ENCODE measurements at places on chromosomes 11 and 22.
A peak's percentile ranks its signal among the peaks of the same experiment; 100 is the strongest.

GRCh38 chr11:838441-839279, 3.7 kb downstream of the POLR2L start:
- no peak for DNase-seq

- no peak for DNase-seq
Measured at GRCh38 chr11:110251836-110252235, 44.6 kb downstream of the RDX start.

- DNase-seq: peak; percentile 18
Measured at GRCh38 chr11:117232911-117233409, 489 bp downstream of the RNF214 start.

- DNase-seq: no peak
Measured at GRCh38 chr22:19180740-19181410, 2.3 kb upstream of the SLC25A1 start.

GRCh38 chr11:60924110-60924905, at the start of gene TMEM132A:
Gene TMEM132A (plus strand): TSS chr11:60924460. CDS start chr11:60924634, 174 bp downstream.
- DNase-seq: no peak

DNA sequence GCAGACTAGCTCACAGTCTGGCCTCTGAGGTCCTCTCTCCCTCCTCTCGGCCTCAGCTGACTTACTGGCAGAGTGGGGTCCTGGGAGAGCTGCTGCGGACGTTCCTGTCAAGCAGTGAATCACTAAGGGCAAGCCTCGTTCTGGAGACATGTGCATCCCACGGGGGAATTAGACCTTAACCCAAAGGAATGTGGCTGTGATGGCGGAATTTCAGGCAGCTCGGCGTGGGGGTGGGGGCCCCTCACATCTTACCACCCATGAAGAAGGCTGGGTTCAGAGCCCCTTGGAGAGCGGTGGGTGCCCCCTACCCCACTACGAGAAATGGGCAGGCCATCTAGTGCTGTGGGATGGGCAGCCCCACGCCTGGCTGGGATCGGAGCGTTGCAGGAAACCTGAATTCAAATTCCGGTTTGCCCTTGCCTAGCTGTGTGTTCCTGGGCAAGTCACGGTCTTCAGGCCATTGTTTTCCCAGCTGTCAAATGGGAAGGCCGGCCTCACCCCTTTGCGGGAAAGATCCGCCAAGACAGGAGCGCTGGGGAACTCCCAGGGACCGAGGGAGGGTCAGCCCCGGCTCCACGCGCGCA, 554 bp downstream of the LRRC32 start:
- no peak for DNase-seq

GRCh38 chr11:62352355-62353336, 15.4 kb downstream of the ASRGL1 start:
- no peak for DNase-seq

GRCh38 chr11:100777736-100778135, 90.6 kb downstream of the ARHGAP42 start:
- DNase-seq: no peak

DNA sequence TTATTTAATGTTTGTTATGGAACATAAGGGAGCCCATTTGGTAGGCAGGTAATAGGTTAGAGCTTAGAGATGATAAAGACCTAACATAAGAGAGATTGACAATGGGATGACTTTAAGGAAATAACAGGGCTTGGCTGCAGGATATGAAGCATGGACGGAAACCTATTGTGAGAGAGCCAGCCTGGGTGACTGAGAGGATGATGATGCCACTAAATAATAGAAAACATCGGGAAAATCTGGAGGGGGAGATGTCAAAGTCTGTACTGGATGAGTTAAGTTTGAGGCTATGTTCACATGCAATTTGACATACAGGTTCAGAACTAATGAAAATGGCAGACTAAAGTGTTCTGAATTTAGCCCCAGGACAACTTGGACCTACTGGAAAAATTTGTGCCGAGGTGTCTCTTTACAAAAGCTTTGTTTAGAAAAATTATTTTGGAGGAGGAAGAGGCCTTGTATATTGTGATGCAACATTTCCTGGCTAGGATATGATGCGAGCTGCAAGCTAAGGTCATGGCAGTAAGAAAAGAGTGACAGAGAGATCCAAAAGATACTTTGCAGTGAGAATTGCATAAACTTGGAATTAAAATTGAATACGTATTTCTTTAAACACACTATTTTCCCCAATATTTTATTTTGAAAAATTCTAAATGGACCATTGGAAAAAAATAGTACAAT, 339.3 kb upstream of the PLET1 start:
- DNase-seq: no peak

- DNase-seq: no peak
Measured at GRCh38 chr11:35079611-35080010, 59.4 kb upstream of the CD44 start.

DNA sequence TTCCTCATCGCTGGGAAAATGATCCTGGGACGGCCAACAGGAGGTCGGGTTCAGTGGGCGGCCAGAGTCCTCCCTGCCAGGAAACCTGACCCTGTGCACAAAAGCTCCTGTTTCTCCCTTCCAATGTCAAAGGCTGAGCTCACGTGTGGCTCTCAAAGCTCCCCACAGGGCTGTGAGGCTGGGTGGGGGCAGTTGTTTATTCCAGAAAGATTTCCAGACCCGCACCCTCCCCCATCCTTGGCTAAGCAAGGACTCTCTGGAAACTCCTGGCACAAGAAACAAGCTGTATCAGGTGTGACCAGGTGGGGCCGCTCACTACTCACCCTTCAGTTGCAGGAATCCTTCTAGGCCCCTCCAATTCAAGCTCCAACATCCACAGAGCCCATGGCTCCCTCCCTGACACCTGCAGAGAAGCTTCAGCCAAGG, 131.9 kb downstream of the SHANK2 start:
- DNase-seq: no peak

- no peak for DNase-seq
Measured at GRCh38 chr11:34161812-34162492, 56.5 kb downstream of the NAT10 start.

- no peak for DNase-seq
Measured at GRCh38 chr22:37223965-37224551, 11.8 kb upstream of the SSTR3 start.

DNA sequence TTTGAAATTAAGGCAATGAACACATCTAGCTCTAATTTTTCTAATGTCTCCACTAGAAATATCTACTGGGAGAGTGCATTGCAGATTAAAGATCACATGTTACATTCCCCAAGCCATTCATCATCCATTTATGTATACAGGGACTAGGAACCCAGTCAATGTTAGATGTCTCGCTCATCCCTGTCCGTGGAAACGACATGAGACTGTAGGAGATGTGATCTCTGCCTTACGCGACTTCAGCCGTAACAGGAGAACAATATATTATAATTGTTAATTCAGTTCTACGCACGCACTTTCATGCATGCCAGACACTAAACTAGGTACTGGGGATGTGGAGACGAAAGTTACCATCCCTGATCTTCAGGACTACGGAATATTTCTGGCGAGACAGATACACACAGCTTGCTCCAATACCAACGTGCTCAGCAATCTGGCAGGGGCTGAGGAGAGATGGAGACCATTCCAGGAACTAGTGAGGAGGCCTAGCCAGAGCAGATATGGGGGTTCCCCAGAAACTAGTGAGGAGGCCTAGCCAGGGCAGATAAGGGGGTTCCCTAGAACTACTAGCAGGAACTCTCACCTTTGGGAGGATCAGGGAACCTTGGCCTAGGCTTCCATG, 706 bp downstream of the DCPS start:
- DNase-seq: no peak

- DNase-seq: no peak
Measured at GRCh38 chr11:117792992-117793391, 4.0 kb downstream of the DSCAML1 start.

GRCh38 chr22:28541137-28541536, 138.5 kb downstream of the TTC28 start:
- no peak for DNase-seq

DNA sequence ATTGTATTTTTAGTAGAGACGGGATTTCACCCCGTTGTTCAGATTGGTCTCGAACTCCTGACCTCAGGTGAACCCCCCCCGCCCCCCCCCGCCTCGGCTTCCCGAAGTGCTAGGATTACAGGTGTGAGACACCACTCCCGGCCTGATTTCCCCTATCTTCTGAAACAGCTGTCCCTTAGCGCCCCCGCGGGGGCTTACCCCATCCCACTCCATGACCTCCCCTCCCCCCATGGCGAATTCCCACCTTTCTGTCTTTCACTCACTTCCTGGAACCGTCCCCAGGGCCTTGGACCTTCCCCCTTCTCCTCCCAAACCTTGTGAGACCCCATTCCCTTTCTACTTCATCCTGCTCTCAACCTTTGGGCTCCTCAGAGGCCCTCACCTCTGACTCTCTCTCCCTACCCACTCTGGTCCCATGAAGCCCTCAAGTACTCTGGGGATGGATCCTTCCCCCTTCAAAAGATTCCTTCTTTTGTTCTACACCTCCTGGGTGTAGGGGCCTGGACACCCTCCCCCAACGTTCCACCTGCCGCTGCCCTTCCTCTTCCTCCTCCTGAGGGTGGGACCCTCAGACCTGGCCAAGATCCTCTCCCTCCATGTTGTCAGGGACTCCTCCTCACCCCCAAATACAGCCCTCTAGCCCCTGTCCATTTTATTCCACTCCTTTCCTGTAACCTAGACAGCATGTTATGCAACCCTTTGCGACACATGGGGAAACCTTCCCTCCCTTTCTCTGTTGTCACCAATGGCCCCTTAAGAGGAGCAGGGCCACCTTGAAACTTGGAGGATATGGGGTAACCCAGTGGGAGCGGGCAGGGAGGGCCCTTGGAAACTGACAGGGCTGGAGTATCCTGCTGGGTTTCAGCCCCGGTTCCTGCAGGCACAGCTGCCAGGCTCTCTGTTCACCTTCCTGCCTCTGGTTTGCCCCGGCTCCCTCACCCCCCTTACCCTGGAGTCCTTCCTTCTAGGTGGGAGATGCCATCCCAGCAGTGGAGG, 1.1 kb downstream of the PRDX5 start:
- no peak for DNase-seq

GRCh38 chr11:115279813-115280761, 224.1 kb downstream of the CADM1 start:
- DNase-seq: no peak

GRCh38 chr11:74318241-74318932, 6.9 kb upstream of the P4HA3 start:
- no peak for DNase-seq

- DNase-seq: no peak
Measured at GRCh38 chr11:134543241-134543640, 131.2 kb upstream of the B3GAT1 start.

DNA sequence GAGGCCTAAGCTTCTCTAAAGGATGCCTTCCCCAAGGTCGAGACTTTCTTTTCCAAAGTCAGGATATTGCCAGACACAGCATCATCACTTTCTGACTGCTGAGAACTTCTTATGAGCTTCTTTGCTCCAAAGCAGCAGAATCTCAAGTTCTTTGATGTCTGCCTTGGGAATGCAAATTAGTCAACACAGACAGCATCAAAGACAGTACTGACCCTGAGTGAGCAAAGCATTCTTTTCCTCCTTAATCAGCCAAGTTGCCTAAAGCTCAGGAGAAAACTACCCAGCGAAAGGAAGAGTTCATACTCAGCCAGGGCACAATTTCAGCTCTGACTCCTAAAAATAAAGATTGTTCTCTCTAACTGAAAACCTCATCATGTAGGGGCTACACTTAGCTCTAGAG, 98.0 kb downstream of the SLC36A4 start:
- DNase-seq: no peak

DNA sequence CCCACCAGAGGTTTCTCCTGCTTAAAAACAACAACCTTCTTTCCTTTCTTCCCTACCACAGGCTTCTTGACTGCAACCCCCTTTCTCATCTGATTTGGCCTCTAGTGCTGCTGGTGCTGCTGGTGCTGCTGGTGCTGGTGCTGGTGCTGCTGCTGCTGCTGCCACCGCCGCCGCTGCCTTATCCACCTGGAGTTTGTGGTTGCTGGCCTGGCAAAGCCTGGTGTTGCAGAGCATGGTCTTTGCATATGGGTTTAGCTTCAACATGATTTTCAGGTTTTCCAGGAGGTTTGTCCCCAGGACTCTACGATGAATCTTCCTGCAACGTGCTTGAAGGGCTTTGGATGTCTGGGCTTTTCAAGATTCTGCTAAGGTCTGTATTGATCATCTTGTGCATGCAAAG, 49.7 kb downstream of the MRTFA start:
- no peak for DNase-seq

DNA sequence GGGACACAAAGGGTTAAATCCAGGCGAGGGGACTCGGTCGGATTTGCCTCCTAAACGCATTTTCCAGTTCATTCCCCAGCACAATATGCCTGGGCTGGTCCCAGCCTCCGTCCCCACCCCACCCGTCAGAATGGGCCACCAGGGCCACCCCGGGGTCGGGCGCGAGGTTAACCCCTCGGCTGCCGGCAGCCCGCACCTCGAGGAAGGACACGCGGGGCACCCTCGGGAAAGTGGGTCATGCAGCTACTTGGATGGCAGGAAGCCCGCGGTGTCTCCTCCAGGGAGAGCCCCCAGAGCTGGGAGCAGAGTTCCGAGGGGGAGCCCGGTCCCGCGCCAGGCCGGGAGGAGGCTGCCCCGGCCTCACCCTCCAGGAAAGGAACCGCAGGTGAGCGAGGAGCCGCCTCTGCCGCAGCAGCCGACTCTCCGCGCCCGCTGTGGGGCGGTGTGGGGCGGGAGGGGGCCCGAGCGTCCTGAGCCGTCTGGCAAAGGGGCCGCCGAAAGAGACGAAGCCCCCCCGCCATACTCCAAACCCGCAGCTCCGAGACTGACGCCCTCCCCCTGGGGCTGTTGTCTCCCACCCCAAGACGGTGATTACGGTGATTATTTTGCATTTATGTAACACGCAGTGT, 1.4 kb downstream of the NECTIN1 start:
- DNase-seq: no peak

- no peak for DNase-seq
Measured at GRCh38 chr11:120208777-120209176, 2.1 kb upstream of the OAF start.

GRCh38 chr11:121932646-121933185, 183.3 kb downstream of the BLID start:
- no peak for DNase-seq

GRCh38 chr22:24768537-24769374, 5.8 kb downstream of the PIWIL3 start:
- DNase-seq: peak; percentile 7

- DNase-seq: no peak
Measured at GRCh38 chr11:78319453-78319955, 98.1 kb downstream of the GAB2 start.

DNA sequence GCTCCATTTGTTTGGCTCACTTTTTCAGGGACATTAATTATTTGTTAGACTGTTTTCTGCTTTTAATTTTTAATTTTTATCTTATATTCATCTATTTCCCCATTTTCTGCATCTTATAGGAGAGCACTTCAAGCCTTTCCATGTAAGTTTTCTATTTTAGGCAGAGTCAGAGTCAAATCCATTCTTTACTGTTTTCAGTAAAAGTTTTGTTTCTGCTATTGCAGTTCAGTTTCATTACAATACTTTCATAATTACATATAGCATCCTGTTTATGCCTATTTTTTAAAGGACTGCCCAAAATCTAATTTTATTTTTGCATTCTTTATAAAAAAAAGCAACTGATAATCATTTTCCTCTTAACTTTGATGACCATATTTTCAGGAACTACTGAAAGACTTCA, 3.8 kb upstream of the OR10A5 start:
- DNase-seq: no peak

Measured in CMK (cell line).